HepG2 (cell line): ENCODE measurements at places on chromosomes 16 and 17. TPM values are rescaled to one million over a fixed set of nuclear protein-coding genes. Genes with fewer than 3 reads are reported as not detected.
A peak's percentile ranks its signal among the peaks of the same experiment; 100 is the strongest.

PERCC1 gene
- total RNA-seq = 0.15 TPM in 1 of 2 replicates, not detected in the other

GRCh38 chr17:28744972-28745785, 1.4 kb downstream of the TRAF4 start:
- DNase-seq = peak; percentile 90

- DNase-seq = peak; percentile 57
Measured at GRCh38 chr17:28878981-28879380, 18.6 kb downstream of the FLOT2 start.

KREMEN2 gene
- 0.51 and 1.2 TPM in 2 replicates for total RNA-seq

TBC1D3L gene
- total RNA-seq = 0.56 and 2.6 TPM in 2 replicates

DNA sequence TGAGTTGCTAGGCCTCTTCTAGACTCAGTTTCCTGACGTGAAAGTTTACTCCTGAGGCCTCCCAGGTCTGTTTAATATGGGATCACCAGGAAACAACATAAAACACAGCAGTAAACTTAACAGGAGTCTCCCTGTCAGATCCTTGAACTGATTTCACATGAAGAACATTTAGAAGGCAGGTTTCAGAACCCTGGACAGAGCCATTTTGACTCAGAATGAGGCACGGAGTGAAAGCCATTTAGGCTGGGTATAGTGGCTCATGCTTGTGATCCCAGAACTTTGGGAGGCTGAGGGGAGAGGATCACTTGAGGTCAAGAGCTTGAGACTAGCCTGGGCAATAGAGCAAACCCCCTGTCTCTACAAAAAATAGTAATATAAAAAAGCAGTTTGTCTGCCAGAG, 289.1 kb downstream of the CA10 start:
- peak; percentile 23 for DNase-seq

DNA sequence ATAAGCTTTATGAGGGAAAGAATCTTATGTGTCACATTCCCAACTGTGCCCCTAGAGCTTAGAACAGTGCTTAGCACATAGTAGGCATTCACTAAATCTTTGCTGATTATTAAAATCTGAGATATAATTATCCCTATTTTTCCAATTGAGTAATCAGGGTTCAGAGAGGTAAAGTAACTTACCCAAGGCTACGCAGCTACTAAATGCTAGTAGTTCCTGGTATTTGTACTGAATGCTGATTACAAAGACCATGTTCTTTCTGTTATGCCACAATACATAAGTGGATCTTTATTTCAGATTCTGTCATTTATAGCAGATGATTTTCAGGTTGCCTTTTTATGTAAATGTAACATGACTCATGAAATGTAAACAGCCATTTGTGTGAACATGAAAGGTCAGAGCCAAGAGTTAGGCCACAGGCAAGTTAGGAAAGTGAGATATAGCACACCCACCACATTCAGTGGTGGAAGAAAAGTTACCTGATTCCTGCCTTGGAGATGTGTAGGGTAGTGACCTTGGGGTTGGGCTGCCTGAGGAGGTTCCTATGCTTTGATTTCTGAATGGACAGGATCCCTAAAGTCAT, 77.2 kb downstream of the FTO start:
- DNase-seq = peak; percentile 68

PLXDC1 gene
- total RNA-seq = not detected in 2 replicates
